ENCODE measurements at places on chromosomes 6 and 20. TPM values are rescaled to one million over a fixed set of nuclear protein-coding genes. Genes with fewer than 3 reads are reported as not detected.

- no peak for DNase-seq
Measured at GRCh38 chr6:101799531-101799930, 406.0 kb downstream of the GRIK2 start.

GRCh38 chr6:44073612-44074438 is 53.4 kb downstream of the MRPL14 start:
- no peak for DNase-seq

DNA sequence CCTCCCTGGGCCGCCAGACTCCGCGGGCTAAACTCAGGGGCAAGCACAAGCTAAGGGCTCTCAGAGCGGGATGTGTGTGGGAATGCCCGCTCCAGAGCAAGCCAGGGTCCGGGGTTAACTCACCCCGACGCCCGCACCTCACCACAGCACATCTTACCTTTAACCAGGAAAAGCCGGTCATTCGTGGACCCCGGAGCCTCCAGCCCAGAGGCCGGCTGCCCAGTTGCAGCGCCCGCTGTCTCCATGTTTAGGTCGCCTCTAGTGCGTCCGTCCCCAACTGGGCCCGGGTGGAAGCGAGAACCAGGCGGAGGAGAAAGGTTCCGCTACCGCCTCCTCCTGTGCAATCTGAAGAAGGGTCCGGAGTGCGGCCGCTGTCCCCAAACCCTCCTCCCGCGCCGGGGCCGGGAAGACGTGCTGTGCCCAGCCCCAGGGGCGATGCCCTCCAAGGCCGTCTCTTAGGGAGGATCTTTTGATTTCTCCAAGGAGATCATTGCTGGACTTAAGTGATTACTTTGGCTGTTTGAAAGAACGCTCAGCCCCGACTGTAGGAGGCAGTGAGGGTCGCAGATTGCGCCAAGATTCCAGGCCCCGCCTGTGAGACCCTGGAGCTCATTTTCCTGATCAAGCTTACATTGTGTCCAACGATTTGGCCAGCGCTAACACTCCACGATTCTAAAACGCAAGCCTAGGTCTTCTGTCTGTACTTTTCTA is at the start of gene TMEM242:
TSS of gene TMEM242 (minus strand) at position 265 of the 711 bp plus-strand sequence. CDS start at position 245, 20 bp downstream.
- peak; percentile 97 for DNase-seq

DNA sequence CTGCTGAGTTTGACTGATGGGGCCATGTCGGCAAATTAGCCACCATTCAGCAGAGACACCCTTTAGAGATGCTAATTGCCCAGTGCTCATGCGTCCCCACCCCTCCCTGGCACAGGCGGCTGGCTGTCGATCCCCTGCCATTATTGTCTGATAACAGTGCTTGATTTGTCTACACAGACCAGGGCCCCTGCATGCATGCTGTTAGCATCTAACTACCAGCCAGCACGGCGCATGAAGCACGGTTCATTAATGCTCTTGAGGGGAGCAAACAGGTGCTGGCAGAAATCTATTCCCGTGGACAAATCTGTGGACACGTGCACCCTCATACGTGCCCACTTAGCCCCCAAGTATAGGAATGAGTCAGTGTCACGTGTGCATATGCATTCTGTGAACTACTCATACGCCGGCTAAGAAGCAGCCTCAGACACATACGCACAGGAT is 32.2 kb downstream of the KCNB1 start:
- no peak for DNase-seq

DNA sequence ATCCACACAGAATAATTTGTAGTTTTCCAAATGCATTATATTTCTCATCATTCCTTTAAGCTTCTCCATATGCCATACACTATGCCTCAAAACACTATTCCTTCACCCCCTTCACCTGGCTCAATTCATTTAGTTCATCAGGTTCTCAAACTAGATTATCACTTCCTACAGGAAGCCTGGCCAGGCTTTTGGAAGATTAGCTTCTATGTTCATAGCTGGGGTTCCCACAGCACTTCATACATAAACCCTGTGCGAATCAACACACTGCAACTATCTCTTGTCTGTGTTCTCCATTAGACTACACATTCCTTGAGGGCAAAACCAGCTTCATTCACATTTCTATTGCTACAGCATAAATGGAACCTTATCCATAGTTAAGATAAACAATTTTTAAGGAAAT is 40.5 kb upstream of the PLN start:
- DNase-seq, result no peak

DNA sequence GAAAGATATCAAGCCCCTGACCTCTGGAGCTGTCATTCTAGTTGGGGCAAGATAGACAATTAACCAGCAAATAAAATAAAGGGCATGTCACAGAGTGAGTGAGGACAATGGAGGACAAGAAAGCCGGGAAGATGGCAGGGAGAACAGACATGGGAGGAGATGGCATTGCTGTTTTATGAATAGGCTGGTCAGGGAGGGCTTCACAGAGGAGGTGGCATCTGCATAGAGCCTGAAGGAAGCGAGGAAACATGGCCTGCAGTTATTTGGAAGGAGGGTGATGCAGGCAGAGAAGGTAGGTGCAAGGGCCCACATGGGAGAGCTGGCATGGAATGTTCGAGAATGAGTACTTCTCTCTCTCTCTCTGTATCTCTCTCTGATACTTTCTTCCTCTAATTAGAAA is 63.7 kb downstream of the EFCAB8 start:
- no peak for DNase-seq

DNA sequence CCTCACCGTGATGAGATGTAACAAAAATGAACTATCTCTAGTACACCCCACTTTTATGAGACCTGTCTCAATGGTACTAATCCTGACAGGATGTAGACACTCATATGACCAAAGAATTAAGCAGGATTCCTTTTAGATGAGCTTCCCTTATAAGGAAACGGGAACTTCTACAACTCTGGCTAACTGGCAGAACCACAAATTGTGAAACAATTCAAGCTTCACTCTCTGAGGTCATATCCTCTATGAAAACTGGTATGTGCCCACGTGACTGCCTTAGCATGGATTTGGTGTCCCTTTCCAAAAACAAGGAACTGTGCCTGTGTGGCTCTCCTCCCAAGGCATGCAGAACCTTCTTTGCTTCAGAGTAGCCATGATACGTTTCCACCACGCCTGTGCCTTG is 14.1 kb upstream of the CPNE5 start:
- DNase-seq, result no peak

GRCh38 chr6:2111162-2111677 is 134.2 kb downstream of the GMDS start:
- no peak for DNase-seq

DNA sequence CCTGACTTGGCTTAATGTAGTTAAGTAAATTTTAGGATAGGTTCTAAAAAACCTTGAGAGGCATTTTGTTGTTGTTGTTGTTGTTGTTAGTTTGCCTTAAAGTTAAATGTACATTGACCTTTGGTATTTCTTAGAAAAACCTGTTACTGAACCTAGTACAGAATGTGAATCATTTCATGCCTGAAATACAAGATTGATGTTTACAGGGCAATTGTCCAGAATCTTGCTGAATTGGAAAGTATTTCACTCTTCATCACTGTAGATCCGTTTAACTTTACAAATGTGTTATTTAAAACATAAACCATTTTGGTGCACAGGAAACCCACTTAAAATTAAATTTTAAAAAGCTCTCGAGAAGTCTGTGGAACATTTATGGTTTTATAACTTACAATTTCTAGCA is 75.0 kb downstream of the CEP57L1 start:
- no peak for DNase-seq

- no peak for DNase-seq
Measured at GRCh38 chr6:74798302-74798701, 407.6 kb downstream of the COL12A1 start.

- no peak for DNase-seq
Measured at GRCh38 chr6:29547573-29547972, 12.0 kb downstream of the UBD start.

DNA sequence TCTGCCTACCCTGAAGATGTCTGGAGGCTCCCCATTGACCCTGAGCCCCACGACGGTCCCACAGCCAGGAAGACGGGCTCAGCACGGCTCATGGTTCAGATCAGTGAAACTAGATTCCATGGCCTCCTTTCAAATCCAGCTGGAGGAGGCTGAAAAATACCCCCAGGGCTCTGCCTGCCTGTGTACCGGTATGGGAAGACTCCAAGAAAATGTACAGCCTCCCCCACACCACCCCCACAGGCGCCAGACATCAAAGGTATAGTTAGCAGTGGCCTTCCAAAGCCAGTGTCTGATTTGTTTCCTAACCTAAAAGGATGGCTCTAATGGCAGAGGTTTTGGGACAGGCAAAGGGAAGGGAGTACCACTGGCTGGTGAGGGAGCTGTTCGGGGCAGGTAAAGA is 86.2 kb upstream of the SNAP25 start:
- no peak for DNase-seq

DNA sequence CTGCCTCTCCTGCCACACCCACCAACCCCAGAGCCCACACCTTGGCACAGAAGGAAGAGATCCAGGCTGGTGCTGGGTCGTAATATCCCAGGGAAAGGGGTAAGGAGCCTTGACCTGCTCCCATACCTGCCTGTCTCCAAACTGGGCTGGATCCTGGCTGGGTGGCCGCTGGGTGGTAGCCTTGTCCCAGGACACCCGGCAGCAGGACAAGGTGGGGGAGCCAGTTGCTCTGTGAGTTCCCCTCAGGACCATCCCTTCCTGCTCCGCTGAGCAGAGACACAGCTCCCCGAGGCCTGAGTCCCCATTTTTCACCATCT is 58.8 kb downstream of the UBE2V1 start:
- no peak for DNase-seq

DNA sequence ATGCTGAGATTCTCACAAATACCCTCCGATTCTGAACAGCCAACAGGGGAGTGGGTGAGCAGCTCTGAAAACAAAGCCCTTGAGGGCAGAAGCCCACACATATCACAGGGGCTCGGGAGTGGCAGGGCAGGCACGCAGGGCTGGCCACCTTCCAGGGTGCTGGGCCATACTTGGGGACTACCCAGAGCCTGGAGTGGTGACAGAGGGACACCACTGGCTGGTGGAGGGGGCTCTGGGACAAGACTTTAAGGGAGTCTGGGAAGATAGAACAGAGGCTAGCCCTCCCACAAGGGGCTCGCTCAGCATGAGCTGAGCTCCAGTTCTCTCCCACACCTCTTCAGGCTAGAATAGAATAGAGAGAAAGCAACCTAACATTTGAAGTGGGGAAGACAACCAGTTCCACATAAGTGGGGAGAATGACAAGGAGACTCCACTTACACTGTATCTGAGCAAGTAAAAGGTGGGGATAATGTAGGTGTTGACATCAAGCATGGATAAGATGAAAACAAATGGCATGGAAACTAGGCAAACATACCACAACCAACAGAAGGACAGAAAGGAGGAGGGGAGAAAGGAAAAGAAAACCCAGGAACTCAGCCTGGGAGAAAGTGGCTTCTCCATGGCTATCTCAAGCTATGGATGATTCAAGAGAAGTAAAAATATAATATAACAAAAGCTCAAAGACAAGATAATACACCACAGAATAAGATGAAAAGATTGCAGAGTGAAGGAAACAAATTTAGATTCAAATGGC is 7.0 kb downstream of the PPIL1 start:
- no peak for DNase-seq

DNA sequence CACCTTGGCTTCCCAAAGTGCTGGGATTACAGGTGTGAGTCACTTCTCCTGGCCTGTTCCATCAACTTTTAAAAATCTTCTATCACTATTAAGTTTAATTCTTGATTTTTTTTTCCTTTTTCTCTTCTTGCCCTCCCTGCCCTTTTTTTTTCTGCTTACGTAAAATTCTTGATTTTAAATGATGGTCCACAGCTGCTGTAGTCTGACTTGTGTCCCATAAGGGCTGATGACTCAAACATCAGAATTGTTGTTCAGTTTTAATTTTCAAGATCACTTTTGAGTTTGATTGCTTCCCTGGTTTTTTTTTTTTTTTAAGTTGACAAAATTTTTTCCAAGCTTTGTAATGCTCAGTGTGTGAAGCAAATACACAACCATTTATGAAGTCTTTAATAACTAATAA is 61.9 kb downstream of the CBFA2T2 start:
- no peak for DNase-seq

DNA sequence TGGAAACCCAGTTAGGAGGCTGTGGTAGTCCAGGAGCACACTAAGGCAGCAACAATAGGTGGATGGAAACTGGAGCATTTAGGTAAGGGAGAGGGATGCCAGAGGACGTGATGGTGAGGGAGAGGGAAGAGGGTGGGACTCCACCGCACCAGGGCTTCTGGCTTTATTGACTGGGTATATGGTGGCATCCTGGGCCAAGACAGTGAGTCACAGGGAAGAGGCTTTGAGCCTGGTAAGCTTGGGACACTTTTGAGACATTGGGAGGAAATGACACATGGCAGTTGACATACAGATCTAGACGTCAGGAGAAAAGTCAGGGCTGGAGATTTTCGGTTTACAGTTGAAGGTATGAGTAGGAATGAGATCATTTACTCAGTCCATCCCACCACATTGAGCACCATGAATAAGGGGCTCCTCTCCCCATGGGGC is 14.9 kb downstream of the NT5E start:
- DNase-seq, result no peak

- no peak for DNase-seq
Measured at GRCh38 chr6:133724726-133725125, 164.2 kb upstream of the TCF21 start.

DNA sequence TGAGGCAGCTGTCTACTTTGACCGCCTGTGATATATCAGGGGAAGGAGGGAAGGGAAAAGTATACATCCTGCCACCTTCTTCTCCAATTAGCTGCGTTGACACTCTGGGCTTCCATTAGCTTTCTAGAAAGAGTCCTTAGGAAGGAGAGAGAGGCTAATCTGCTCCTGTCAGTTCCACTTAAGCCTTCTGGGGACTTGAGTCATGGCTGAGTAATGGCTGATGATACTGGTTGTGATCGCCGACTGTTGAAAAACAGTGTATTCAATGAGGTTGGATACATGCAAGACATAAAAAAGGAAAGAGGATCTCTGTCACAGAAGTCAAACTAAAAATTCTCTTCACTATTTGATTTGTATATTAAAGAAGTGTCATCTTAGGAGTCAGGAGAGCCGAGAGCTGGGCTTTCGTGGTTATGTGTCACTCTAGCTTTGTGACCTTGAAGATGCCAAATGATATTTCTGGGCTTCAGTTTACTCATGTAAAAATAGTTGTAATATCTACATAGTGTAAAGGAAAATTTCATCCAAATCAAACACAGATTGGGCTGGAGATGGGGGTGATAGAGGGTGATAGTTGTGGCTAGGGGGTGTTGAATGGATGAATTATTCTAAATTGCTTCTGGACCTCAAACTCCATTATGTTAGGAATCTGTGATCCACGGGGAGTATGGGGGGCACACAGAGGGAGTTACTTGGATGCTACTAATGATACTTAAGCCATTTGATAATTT is 189.0 kb downstream of the UST start:
- DNase-seq, result no peak

GRCh38 chr20:4441871-4442270 is 279.8 kb upstream of the PRND start:
- no peak for DNase-seq

ARHGAP40 gene
- total RNA-seq, result 1.4 TPM

HLA-DPB1 gene
- 601 TPM for total RNA-seq

COX4I2 gene
- total RNA-seq, result not detected

ABT1 gene
- total RNA-seq, result 23.7 TPM

ALDH5A1 gene
- total RNA-seq, result 33.9 TPM

PKHD1 gene
- total RNA-seq, result 0.11 TPM

PRDM13 gene
- total RNA-seq, result not detected

All from Karpas-422 (cell line).